Astrocyte of the spinal cord (primary cell): ENCODE measurements at places on chromosomes 12 and 14.
A peak's percentile ranks its signal among the peaks of the same experiment; 100 is the strongest.

GRCh38 chr14:22010545-22011252, 337.1 kb upstream of the OR4E1 start:
- no peak for DNase-seq

GRCh38 chr12:13790317-13790716, 191.1 kb downstream of the GRIN2B start:
- no peak for DNase-seq

DNA sequence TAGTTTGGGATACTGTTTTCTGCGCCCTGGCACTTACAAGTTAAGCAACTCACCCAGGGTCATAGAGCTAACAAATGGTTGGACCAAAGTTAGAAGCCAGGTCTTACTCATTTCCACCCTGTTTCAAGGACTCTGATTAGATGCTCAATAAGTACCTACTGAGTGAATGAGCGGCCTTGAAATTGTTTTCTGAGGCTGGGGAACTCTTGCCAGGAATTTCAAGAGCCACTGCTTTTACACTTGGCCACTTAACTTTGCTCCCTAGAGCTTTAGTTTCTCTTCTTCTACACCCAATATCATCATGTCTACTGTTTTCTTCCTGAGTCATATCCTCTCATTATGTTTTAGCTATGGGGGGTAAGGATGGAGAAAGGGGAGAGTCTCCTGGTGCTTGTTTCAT, 431.6 kb downstream of the ZFP36L1 start:
- peak; percentile 95 for DNase-seq

- no peak for DNase-seq
These were observed 57.2 kb downstream of the ALG10B start for GRCh38 chr12:38373784-38374183.

DNA sequence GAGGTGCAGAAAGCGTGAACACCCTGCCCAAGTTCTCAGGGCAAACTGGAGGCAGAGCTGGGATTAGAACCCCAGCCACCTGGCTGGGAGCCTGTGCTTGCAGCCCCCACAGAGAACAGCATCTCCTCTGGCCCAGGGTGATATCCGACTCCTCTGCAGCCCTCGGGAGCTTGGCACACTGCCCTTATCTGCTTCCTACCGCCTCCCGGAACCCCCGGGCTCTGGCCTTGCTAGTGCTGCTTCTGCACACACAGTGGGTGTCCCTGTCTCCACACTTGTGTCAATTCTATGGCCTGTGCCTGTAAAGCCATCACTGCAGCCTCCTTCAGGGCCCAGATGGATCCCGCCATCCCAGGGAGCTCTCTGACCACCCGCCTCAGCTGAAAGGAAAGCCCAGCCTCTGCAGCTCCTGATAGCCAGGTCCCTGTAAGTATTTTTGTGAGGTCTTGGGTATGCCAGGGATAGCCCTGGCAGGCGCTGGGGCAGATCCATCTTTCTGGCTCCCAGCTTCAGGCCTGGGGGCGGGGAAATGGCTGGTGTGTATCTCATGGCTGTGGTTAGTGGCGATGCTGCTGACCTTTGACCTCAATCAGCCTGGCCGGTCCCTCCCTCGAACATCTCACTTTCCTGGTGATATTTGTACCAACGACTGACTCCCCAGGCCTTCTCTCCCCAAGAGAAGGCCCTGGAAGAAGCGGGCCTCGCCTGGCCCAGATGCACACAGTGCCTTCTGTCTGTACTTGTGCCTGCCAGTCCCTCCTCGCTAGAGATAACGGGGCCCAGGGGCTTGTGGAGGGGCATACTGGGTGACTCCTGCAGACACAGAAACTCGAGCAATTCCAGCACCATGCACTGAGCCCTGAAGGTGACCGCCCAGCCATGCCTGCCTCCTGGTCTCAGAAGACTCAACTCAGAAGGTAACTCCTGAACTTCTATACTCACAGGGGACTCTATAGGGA, 183.8 kb downstream of the CALM1 start:
- DNase-seq, result peak; percentile 45

- DNase-seq, result no peak
These were observed 3.6 kb downstream of the SSTR1 start for GRCh38 chr14:38211255-38211735.

- DNase-seq, result no peak
These were observed 721.3 kb upstream of the USP15 start for GRCh38 chr12:61538951-61539350.

- no peak for DNase-seq
These were observed 1.7 kb upstream of the SCNN1A start for GRCh38 chr12:6376870-6377666.

DNA sequence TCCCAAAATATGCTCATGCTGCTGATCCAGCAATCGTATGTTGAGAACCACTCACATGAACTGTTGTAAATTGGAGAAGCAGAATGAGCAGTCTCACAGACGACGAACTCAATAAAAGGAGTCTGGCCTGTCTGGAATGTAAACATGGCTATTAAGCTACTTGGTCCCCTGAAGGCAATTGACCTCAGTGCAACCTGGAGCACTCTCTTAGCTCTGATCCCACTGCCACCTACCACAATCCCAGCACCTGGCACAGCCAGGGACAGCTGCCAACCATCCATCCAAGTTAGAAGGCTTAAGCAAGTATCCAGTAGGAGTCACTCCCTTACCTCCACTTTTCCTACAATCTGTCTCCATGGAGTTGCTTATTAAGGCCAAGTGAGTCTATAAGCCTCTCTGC, 406.9 kb upstream of the CLEC14A start:
- no peak for DNase-seq

- DNase-seq, result no peak
These were observed 85.5 kb downstream of the CDK17 start for GRCh38 chr12:96314723-96315122.

DNA sequence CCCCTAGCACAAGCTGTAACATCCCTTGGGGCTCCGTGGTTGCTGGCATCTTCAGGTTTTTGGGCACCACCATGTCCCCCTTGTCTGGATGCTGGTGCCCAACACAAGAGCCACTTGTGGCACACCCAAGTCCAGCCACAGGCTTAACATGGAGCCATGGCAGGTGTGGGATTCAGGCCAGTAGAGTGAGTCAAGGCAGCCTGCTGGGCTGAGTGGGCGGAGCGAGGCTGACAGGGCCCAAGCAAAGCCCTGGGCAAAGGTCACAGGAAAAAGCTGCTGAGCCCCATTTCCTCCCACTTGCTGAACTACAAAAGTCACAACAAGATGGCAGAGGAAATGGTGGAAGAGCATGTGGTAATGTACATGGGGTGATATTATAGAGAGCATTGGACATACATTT, 950.7 kb upstream of the FLRT2 start:
- no peak for DNase-seq

- no peak for DNase-seq
These were observed 14.3 kb downstream of the CAMKK2 start for GRCh38 chr12:121282072-121282742.

- DNase-seq, result no peak
These were observed 180.9 kb downstream of the SRGAP1 start for GRCh38 chr12:64025174-64025958.

- DNase-seq, result peak; percentile 29
These were observed 774 bp upstream of the MANSC4 start for GRCh38 chr12:27780612-27781408.

- DNase-seq, result no peak
These were observed 146.2 kb downstream of the BCL11B start for GRCh38 chr14:99125616-99126431.

DNA sequence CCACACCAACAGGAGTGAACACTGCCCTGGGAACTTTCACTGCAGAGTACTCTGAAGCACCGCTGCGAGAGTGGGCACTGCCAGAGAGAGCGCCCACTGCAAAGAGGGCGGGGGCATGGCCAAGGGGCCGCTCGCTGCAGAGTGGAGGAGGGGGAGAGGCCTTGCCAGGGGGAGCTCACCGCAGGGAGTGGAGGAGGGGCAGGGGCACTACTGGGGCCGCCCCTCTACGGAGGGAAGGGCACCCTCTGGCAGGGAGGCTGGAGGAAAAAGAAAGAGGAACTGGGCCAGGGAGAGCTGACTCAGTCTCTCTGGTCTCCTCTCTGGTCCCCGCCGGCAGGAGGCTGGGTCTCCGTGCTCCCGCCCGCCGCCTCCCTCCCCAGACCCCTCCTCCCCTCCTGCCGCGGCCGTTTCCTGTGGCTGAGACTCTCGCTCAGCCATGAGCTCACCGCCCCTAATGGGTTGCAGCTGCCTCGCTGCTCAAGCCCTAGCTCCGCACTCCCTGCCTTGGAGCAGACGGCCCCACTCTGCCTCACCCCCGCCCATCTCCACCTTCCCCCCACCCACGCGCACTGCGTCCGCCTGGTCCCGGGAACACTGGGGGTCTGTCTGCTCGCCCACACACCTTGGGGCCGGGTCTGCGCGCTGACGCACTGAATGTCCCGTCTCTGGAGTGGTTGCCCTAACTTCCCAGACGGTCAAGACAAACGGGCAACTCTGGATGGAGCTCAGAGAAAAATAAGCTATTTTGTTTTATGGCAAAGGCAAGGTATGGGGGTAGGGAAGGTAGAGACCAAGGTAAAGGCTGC, 1.3 kb downstream of the ARHGEF40 start:
- DNase-seq, result peak; percentile 98

GRCh38 chr12:78835493-78835892, 29.1 kb upstream of the SYT1 start:
- no peak for DNase-seq

- DNase-seq, result peak; percentile 66
These were observed 8.5 kb downstream of the KLHL33 start for GRCh38 chr14:20427231-20428009.

GRCh38 chr12:99847936-99848335, 136.8 kb downstream of the ANKS1B start:
- no peak for DNase-seq

GRCh38 chr12:108696111-108696995, 35.0 kb downstream of the CORO1C start:
- DNase-seq, result peak; percentile 99

- DNase-seq, result no peak
These were observed 401.3 kb downstream of the DIO2 start for GRCh38 chr14:79809849-79810612.

GRCh38 chr12:44158746-44159145, 322.9 kb downstream of the TMEM117 start:
- DNase-seq, result no peak

- DNase-seq, result no peak
These were observed 130.7 kb downstream of the PHETA1 start for GRCh38 chr12:111238075-111238734.

GRCh38 chr12:97927977-97928376, 465.4 kb downstream of the RMST start:
- DNase-seq, result no peak

GRCh38 chr12:127241072-127241817, 1025.7 kb upstream of the TMEM132C start:
- DNase-seq, result no peak

DNA sequence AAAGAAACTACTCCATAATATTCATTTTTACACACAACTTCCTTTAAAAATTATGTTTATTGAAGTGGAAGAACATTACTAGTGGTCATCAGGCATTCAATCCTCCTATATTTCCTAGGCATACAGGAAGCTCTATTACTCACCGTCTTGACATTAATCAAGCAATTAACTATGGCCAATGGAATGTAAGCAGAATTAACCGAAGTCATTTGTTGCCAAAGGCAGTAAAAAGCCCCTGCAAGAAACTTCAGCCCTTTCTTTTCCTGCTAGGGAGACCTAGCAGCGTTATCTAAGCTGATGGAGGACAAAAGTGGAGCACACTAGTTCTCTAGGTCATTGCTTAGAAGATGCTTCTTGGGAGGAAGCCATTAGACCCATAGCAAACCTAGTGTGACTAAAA, 399.6 kb downstream of the KCNH5 start:
- DNase-seq, result peak; percentile 57

GRCh38 chr14:70809225-70810219, at the start of gene MAP3K9:
Gene MAP3K9 (minus strand): TSS chr14:70809513. CDS start chr14:70809171, 342 bp downstream.
- peak; percentile 87 for DNase-seq

- no peak for DNase-seq
These were observed 12.4 kb downstream of the MTERF2 start for GRCh38 chr12:106974511-106974910.

DNA sequence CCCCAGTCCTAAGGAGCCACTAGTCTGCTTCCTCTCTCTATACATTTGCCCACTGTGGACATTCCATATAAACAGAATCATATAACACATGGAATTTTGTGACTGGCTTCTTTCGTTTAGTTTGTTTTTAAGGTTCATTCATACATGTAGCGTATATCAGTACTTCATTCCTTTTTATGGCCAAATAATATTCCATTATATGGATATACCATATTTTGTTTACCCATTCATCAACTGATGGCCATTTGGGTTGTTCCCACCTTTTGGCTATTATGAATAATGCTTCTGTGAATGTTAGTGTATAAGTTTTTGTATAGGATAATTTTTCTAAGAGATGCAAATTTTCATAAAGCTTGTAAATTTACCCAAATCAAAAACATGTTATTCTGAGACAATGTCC, 4.4 kb downstream of the CRY1 start:
- no peak for DNase-seq

DNA sequence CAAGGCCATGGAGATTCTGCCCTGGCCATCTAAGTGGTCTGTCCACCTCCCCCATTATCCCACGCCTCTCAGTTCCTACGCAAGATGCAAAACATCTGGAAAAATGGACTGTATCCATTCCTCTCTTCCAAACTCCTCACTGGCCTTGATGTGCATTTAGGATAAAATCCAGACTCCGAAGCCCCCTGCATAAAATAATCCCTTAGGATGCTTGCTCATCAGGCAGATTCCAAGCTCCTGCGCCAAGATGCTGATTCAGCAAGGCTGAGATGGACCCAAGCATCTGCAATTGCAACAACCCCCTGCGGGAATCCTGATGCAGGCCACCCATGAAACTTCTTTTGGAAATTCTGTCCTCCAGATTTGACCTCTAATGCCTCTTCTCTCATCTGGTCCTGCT, 81.6 kb downstream of the SPRING1 start:
- DNase-seq, result no peak
